ENCODE measurements at places on chromosomes 5 and 9.

- no peak for DNase-seq
Observed at GRCh38 chr5:179371681-179372680, 26.7 kb upstream of the ADAMTS2 start.

- DNase-seq = no peak
Observed at GRCh38 chr5:94244921-94245320, 373.5 kb downstream of the KIAA0825 start.

GRCh38 chr9:111158363-111158762 is 120.1 kb upstream of the LPAR1 start:
- DNase-seq = no peak

- no peak for DNase-seq
Observed at GRCh38 chr5:120852222-120852860, 388.2 kb downstream of the PRR16 start.

DNA sequence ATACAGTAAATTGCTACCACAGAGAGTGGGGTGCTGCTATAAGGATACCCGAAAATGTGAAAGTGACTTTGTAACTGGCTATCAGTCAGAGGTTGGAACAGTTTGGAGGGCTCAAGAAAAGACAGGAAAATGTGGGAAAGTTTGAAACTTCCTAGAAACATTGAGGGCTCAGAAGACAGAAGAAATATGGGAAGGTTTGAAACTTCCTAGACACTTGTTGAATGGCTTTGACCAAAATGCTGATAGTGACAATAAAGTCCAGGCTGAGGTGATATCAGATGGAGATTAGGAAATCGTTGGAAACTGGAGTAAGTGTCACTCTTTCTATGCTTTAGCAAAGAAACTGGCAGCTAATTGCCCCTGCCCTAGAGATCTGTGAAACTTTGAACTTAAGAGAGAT is 1158.6 kb upstream of the CDH6 start:
- no peak for DNase-seq

DNA sequence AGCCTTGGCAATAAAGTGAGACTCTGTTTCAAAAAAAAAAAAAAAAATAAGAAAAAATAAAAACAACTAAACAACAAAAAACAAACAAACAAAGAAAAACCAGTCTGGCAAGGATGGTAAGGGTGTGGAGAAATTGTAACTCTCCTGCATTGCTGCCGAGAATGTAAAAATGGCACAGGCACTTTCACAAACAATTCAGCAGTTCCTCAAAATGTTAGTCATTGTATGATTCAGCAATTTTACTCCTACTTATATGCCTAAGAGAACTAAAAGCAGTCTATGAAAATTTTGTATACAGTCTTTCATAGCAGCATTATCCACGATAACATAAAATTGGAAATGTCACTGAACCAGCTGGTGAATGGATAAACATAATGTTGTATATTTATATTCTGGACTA is 280.4 kb downstream of the CDH9 start:
- DNase-seq = no peak

All from stimulated activated CD8-positive, alpha-beta memory T cell treated with anti-CD3 and anti-CD28 coated beads, Interleukin-4, amount 100 ng/mL, for 4 hours (primary cell).